ENCODE measurements at places on chromosomes 2 and 18.

DNA sequence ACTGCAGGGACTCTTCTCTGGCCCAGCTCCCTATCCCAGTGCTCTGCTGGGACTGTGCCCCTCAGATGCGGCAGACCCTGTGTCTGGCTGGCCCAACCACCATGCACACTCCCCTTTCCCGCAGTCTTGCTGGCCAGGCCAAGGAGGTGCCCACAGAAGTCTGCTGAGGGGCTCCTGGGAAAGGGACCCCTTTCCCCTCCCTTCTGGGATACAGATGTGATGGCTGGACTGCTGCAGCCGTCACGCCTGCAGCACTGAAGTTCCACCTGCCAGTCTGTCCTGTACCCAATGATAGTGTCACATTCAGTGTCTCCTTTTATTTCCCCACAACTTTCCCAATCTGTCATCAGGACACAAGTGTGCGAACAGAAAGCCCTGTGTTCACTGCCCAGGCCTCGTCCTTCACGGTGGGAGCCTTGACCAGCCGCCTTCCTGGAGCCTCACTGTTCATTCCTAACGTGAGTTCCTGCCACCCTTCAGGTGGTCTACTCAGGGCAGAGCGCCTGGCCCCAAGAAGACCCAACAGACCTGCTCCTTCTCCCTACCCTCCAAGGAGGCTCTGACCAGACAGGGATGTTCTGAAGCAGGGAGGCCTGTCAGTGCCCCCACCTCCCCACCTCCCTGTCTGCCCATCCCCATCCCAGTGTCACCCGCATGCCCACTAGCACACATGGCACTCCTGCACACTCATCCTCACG lies 47.1 kb downstream of the ANKMY1 start:
- no peak for DNase-seq

- DNase-seq = no peak
Observed at GRCh38 chr2:150595803-150596470, 108.5 kb upstream of the RND3 start.

- DNase-seq = no peak
Observed at GRCh38 chr2:113088213-113088992, 20.6 kb downstream of the IL1F10 start.

- DNase-seq = no peak
Observed at GRCh38 chr18:35407871-35408481, 30.8 kb upstream of the ZNF396 start.

DNA sequence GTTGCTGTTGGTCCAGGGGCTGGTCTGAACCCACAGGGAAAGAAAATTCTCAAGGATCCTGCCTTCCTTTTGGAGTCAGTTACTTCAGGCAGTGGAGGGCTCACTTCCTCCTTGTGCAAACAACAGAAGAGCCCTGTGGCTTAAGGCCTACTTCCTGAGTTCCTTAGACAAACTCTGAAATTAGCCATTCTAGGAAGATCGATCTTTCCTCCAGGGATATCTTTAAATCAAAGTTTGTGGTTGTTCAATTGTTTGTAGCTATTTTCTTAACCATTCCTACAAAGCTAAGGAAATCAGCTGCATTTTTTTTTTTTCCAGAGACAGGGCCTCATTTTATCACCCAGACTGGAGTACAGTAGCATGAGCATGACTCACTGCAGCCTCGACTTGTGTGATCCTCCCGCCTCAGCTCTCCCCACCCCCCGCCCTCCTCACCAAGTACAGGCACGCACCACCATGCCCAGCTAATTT lies 156.0 kb downstream of the TANC1 start:
- DNase-seq = no peak

GRCh38 chr2:6080932-6081753 lies 389.0 kb downstream of the SOX11 start:
- DNase-seq = no peak

DNA sequence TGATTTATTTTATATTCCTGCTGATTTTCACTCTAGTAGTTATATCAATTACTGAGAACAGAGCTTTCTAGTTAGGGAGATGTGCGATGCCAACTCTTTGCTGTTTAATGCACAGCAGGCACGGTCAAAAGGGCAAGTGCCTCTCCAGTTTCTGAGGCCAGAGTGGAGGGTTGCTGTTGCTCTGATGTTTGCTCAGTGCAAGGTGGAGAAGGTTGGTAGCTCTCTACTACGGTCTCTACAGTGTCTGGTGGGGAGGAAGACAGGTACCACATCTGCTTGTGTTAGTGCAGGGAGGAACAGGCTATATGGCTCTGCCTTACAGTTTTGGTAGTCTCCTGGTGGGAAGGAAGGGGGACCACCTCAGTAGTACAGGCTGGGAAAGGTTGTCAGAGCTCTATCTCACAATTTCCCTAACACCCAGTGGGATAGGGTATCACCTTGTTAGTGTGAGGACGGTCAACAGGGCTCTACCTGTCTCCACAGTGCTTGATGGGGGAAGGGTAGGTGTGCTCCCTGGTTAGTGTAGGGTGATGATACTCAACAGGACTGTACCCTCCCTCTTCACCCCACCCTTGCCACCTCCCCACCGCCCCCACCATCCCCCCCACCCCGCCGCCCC lies 85.9 kb downstream of the FANCL start:
- DNase-seq = no peak

DNA sequence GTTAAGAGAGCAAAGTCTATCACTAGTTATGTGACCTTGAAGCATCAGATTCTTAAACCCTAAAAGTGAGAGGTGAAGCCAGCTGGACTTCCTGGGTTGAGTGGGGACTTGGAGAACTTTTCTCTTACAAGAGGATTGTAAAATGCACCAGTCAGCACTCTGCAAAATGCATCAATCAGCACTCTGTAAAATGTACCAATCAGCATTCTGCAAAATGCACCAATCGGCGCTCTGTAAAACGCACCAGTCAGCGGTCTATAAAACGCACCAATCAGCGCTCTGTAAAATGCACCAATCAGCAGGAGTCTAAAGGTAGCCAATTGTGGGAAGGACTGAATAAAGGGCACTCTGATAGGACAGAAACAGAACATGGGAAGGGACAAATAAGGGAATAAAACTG lies 291.6 kb upstream of the FAM98A start:
- no peak for DNase-seq

Data from H9 (cell line).